Activated T-cell treated with anti-CD3 and anti-CD28 coated beads for 48 hours (primary cell): ENCODE measurements at places on chromosomes 5 and 9.

GRCh38 chr5:129001841-129002526 lies 36.7 kb downstream of the SLC27A6 start:
- no peak for DNase-seq

DNA sequence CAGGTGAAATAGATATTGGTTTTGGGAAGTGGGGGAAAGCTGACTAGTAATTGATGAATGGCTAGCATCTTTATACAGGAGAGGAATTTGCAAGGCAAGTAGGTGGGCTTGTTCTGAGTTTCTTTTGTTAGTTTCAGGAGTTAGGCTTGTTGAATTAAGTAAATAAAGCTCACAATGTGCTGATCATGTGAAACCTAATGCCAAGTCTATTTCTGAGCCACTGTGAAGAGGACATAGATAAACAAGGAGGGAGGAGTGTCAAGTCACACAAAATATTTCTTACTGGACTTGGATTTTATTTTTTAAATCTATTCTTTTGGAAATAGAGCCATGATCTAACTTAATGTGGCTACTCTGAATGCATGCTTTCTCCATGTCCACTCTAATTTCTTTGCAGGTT lies 19.9 kb downstream of the GDA start:
- no peak for DNase-seq

DNA sequence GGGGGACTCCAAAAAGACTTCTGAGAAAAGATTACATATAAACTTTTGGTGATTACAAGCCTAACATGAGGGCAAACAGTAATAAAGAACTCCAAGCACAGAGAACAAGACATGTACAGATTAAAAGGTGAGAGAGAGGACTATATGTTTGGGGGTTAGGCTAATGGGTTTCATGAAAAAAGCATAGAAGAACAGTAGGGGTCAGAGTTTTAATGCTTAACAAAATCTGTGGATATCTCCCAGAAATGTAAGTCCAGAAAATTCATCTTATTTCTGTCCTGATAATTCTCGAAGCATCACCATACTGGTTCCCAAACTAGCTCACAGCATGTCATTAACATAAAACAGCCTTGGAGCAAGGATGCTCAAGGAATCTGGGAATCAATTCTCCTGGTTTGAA lies 137.2 kb downstream of the ARRDC3 start:
- DNase-seq, result no peak

- DNase-seq, result no peak
Observed at GRCh38 chr5:145280806-145281205, 554.3 kb downstream of the PRELID2 start.

DNA sequence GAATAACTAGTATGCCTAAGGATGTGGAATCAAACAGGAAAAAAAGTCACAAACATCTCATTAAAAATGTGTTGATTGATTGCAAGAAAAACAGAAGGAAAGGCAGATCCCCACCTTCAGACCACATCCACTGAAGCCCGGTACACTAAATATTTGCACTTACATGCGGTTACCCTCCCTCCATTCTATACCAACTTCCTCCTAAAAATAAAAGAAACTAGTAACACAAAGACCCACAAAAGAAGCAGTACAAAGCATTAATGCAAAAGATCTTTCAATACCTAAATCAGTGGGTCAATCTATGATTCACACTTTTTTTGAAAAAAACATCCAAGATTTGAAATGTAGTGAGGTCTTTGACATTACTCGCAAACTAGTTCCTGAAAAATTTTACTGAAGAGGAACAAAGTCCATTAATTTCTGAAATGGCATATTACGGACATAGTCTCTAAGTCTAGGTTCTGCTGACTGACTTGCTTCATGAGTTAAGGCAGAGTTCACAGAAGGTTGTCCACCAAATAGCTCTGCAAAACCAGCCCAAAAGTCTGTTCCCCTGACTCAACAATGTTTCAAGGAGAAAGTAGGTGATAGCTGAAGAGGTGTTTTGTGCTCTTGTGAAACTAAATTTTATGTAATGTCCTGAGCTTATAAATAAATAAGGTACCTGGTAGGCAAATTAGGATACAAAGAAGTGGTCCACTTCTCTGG lies 100.7 kb downstream of the PAM start:
- DNase-seq, result no peak

- DNase-seq, result peak; percentile 15
Observed at GRCh38 chr9:111896942-111897600, 457 bp downstream of the UGCG start.

DNA sequence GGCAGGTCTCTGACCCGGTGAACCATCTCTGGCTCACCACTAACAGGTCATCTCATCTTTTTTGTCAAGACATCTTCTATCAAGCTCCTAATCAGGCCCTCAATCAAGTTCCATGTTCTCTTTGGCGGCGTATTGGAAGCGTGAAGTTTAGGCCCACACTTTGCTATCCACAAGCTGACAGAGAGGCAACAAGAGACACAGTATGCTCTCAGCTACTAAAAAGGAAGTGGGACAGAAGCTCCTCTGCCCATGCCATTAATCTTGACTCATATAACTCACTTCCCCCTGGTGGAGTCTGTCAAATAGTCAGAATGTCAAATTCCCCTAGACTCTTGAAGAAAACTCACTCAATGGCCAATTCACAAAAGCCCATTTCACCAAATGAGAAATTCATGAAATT lies 77.6 kb upstream of the TMC1 start:
- peak; percentile 5 for DNase-seq

GRCh38 chr5:159781626-159782157 lies 134.6 kb upstream of the ADRA1B start:
- no peak for DNase-seq

DNA sequence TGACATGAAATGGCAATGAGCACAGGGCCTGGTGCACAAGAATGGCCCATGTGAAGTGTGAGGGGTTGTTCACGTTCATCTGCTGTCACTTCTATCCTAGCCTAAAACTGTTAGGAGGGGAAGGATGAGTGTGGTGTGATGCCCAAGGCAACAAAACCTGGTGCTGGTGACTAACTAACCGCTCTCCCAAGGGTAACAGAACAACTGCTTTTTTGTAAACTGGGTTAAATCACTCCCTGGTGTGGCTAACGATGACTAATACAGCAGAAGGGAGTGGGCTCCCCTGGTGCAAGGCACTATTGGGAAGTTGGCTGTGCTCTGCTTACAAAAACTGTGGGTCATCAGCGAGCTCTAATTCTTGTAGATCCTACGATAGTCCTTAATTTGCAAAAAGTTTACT lies 103.2 kb upstream of the VCAN start:
- DNase-seq, result no peak

DNA sequence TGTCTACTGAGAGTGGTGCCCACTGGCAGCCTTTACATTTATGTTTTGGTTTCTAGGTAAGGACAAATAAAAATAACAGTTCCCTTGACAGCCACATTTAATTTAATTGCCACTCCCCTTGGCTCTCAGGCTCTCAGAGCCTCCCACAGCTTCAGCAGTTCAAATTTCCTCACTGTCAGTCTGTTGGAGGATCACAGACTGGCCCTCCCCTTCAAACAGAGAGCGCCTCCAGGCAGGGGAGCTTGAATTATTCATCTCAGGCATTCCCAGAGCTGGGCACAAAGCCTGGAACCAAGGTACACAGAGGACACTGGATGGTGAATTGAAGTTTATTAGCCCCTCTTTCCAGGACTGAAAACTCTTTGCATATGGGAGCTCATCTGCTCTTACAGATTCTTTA lies 407.7 kb downstream of the SPOCK1 start:
- DNase-seq, result no peak

- no peak for DNase-seq
Observed at GRCh38 chr9:133246991-133247390, 28.0 kb downstream of the ABO start.

GRCh38 chr9:35868933-35869332 lies 1.3 kb downstream of the OR13J1 start:
- no peak for DNase-seq

- peak; percentile 11 for DNase-seq
Observed at GRCh38 chr5:79109527-79110492, 1.8 kb upstream of the BHMT start.

GRCh38 chr5:159511570-159511969 lies 181.3 kb upstream of the IL12B start:
- DNase-seq, result no peak

DNA sequence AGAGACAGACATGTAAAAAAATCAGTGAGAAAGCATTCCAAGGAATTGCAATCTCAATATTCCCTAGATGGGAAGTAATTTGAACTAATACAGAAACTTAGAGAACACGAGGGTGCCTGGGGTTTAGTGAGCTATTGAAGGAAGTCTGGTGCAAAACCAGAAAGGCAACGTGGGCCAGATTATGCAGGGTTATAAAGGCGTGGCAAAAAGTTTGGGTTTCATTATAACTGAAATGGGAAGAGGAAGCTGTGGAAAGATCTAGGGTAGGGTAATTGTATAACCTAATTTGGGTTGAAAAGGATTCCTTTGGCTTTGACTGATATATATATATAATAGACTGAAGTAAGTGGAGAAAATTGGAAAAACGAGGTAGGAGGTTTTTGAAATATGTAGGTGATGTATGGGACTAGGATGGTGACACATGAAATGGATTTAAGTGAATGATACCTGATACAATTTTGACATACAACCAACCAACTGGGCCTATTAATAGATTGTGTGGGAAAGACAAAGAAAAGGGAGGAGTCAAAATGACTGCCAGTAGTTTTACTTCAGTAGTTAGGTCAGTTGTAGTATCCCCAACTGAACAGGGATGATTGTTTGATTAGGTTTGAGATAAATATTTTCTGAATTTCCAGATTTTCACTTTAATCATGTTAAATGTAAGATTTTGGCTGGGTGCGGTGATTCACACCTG lies 65.3 kb downstream of the FAM174A start:
- DNase-seq, result no peak

DNA sequence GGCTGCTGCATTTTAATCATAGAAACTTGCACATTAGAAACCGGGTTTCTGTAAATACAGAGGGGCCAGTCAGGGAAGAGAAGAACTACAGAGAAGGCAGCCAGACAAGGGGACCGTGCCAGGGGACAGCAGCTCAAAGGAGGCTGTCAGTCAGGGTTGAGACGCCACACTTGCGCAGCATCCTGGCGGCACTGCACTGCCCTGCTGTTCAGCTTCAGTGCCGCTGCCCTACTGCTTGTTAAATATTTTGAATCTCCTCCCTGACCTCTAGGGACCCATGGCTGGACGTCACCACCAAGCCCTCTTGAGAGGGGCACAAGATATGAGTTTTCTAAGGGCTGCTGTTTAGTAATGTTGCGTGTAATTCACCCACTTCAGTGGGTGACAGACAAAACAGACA lies 43.6 kb upstream of the ZBTB43 start:
- no peak for DNase-seq

DNA sequence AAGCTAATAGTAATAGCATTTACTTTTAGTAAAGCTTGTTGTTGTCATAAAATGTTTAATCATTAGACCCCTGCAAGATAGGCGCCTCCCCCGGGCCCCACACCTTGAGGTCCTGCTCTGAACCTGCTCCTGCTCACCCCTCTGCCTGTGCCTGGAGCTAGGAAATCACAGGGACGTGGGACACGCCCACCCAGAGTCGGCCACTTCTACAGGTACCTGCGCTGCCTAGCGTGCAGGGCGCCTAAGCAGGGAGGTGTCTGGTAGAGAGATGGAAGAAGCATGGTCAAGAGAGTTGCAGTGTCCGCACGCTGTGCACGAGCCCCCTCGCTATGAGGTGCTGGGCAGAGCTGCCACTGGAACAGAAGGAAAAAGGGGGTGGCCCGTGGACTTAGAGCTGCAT lies 52.6 kb downstream of the HINT1 start:
- DNase-seq, result no peak

- DNase-seq, result no peak
Observed at GRCh38 chr5:110963495-110963894, 108.0 kb upstream of the TSLP start.

GRCh38 chr9:117825609-117826347 lies 121.6 kb downstream of the TLR4 start:
- DNase-seq, result peak; percentile 23

- no peak for DNase-seq
Observed at GRCh38 chr5:7348168-7348854, 47.6 kb upstream of the ADCY2 start.

DNA sequence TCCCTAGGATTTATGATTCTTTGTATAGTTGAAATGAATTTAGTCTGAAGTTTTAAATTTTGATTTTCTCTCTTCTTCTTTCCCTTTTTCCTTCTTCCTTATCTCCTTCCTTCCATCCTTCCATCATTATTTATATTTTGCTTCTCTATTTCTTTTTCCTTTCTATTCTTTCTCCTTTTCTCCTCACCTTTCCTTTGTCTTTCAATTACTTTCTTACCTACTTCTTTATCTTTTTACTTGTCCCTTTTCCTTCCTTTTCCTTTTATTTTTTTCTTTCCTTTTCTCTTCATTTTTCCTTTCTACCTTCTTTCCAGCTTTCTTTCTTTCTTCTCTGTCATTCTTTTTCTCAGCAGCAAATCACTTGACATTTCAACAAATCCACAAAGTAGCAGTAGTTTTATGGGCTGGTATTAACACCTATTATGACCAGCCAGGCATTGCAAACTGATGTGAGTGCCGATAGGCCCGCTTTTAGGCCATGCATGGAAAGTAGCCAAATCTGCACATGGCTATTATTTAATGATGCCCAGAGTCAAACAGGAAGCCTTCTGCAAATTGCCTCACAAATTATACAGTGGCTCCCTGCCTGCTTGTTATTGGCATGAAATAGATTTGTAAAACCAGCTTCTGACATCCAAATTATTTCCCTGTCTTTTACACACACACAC lies 37.1 kb upstream of the NR3C1 start:
- DNase-seq, result no peak

DNA sequence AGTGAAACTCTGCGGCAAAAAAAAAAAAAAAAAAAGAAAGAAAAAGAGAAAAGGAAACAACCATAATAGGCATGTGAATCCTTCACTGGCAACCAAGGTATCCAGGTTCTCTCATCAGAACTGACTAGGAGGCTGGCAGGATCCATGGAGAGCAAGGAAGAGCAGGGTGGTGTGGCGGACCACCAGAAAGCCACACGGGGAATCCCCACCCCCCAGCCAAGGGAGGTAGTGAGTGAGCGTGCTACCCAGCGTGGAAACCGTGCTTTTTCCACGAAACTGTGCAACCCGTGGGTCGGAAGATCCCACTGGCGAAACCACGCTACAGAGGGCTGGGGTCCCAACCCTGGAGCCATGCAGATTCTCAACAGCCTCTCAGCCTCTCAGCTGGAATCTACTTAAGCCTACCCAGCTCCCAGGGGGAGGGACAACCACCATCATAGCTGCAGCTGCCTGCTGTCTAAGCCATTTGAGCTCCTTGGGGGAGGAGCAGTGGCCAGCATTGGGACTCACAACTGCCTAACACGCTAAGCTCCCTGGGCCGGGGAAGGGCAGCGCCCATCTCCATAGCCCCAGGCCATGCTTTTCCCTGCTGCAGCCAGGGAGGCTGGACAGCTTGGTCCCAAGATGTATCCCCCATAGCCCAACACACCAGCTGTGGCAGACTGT lies 91.6 kb downstream of the PRELID2 start:
- no peak for DNase-seq

GRCh38 chr9:31188496-31188895 lies 1195.9 kb upstream of the ACO1 start:
- no peak for DNase-seq

- DNase-seq, result no peak
Observed at GRCh38 chr9:94861589-94862272, 135.2 kb downstream of the AOPEP start.

- DNase-seq, result no peak
Observed at GRCh38 chr9:35615981-35616680, 2.1 kb downstream of the CD72 start.

- DNase-seq, result no peak
Observed at GRCh38 chr5:126383776-126384175, 39.4 kb upstream of the GRAMD2B start.

GRCh38 chr5:151278845-151279244 lies 24.7 kb downstream of the SLC36A3 start:
- no peak for DNase-seq
